ENCODE measurements at places on chromosomes 3 and 15.

DNA sequence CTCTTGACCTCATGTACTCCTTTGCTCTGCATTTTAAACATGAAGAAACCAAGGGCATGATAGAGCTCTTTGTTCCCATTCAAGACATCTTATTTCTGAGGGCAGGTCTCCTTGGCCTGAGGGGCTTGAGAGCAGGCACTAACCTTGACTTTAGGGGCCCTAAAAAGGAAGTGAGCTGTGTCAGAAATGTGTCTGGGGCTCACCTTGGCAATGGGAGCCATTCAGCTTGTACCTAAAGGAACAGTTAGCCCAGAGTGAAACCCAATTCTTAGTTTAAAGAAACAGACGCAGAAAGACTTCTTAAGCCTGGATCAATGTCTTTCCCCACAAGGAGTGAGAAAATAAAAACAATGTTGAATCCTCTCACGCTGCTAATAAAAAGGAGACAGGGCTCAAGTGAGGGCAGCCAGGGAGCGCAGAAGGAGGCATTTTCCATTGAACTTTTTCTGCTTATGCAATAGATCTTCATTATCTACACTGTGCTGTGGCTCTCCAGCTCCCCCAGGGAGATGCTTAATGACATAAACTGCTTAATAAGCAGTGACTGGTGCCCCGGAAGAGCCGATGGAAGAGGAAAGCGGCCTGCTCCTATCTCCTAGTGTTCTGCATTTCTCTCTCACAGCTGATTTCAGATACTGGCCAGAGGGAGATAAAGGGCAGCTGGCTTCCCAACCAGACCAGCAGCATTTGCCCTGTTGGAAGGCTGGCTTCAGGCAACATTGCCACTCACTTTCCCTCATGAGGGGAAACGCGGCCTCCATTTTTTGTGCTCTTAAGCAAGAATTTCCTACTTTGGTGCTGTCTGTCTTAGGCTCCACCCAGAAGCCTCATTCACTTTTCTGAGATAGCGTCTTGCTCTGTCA, 152.0 kb downstream of the OPA1 start:
- peak; percentile 95 for DNase-seq

GRCh38 chr3:52456169-52456799, 880 bp downstream of the NISCH start:
- DNase-seq, result peak; percentile 50

DNA sequence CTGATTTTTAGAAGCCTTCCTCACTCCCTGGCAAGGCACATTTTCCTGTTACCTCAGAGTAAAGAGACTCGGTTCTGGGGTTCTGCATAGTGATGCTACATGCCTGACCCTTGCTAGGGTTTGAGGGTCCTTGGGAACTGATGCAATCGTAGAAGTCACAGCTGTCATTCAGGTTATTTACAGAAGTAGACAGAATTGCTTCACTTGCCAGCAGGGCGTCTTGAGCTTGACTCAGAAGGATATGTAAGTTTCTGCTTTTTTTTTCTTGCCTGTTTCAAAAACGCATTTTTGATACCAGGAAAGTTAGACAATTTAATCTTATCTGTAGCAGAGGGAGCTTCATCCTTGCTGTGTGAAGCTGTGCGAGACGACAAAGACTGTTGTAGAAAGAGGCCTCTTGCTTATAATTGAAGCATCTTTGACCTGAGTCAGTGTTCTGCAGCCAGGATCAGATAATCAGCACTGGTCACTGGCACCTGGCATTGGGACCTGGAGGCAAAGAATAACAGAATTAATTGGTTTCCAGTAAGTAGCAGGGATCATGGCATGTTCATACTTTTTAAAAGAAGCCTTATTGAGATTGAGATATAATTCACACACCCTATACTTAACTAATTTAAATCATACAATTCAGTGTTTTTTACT, 24.8 kb downstream of the CACNA1D start:
- no peak for DNase-seq

- no peak for DNase-seq
Observed at GRCh38 chr15:48557335-48557734, 88.2 kb downstream of the FBN1 start.

DNA sequence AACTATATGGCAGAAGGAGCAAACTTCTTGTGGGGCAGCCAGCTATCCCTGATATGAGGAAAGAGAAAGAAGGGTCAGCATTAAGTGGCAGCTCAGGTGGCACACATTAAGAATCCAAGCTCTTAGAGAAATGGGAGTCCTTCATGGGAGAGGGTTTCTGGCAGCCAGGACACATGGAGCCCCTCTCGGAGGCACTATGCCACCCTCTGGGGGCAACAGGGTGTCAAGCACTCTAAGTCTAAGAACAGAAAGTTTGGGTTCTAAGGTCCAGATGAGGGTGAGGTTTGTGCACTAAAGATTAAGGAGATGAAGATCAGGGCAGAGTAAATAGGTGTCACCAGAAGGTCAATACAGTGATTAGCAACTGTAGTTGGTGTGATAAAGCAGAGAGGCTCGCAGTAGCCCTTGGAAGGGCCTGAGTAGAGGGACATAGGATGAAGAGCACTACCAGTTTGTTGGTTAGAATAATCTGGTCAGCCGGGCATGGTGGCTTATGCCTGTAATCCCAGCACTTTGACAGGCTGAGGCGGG, 89.3 kb downstream of the ST6GAL1 start:
- DNase-seq, result no peak

- no peak for DNase-seq
Observed at GRCh38 chr3:197906850-197907187, 43.2 kb upstream of the RPL35A start.

Data from lung (tissue), 17 donors.